ENCODE measurements at places on chromosomes 4 and X. TPM values are rescaled to one million over a fixed set of nuclear protein-coding genes. Genes with fewer than 3 reads are reported as not detected.
A peak's percentile ranks its signal among the peaks of the same experiment; 100 is the strongest.

Gene VCX
- not detected for total RNA-seq

Gene MAGEA6
- not detected for total RNA-seq

Gene RHOXF2B
- total RNA-seq: not detected

Gene AFF2
- total RNA-seq: 1.1 TPM

Gene ITGB1BP2
- total RNA-seq: 9.9 TPM

Gene F8A3
- total RNA-seq: 7.4 TPM

Gene SULT1E1
- not detected for total RNA-seq

DNA sequence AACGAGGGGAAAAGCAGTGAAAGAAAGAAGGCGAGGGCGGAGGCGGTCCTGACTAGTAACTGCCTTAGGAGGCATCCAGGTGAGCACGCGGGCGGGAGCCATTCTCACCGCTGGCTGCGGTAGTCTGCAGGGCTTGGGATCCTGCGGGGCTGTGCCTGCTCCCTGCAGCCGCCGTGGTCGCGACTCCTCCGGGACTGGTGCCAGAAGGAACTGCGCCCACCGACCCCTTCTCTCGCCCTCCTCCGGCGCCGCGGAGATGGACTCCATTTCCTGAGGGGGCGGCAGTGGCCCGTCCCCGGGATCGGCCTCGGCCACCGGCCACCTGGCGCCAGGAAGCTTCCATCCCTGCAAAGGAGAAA lies 543 bp downstream of the NFXL1 start:
- DNase-seq: peak; percentile 69

- DNase-seq: no peak
Observed at GRCh38 chr4:68416591-68416990, 30.7 kb upstream of the TMPRSS11E start.

GRCh38 chrX:10457092-10457491 lies 163.3 kb downstream of the MID1 start:
- DNase-seq: no peak

DNA sequence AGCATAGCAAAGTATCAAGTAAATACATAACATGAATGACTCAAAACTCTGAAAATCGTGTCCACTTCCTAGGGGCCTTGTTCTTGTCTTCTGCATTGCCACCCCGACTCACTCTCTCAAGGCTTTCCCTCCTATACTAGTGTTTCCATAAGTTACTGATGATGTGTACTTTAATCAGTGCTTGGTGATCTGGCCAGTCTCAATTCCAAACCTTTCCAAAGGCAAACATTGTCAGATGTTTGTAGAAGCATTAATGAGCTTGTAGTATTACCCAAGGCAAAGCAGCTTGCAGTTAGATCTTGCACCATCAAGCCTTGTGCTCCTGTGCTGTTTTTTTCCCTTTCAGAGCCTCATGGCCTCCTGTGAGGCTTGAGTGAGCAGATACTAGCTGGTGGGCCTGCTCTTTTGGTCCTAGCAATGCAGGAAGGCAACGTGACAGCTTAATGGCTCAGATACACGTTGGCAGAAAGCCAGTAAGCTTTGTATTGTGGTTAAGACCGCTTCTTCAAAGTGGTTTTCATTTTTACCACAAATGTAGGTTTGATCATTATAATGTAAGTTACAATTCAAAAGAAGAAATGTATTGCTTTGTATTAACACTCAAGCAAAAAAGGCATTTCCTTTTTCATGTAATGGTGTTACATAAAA lies 51.8 kb downstream of the RBPJ start:
- DNase-seq: no peak

- no peak for DNase-seq
Observed at GRCh38 chr4:58749206-58749605, 1639.0 kb upstream of the IGFBP7 start.

GRCh38 chrX:41923978-41924683 lies 777 bp upstream of the CASK start:
- no peak for DNase-seq

DNA sequence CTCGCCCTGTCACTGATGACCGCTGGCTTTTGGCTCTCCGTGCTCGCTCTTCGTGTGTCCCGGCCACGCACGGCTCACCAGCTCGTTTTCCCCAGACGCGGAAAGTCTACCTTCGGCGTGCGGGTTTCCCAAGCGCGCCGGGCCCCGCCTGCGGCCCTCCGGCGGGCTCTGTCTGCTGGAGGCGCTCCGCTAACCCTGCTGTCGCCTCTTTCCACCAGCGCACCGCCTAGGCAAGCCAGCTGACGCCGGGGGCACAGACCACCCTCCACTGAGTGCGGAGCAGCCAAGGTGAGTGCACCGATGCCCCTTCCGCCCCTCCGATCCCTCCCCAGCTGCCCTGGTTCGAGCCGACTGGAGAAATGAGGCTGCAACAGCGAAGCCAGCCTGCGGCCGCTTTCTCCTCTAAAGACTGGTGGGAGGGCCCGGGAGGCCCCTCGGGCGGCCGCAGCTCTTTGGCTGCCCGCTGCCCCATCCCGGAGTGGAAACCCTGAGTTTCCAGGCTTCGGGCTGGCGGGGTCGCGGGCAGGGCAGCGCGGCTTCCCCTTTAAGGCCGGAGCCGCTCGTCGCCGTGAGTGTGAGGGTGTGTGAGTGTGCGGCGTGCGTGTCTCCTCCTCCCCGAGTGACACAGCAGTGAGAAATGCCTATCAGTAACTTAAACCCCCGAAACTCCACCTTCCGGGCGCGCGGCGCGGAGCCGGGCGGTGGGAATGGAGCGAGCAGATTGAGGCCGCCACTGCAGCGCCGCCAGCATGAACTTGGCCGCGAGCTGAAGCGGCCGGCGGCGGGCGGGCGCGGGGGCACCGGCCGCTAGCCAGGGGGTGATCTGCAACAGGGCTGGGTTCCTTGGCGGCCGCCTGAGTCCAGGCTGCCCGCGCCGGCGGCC lies at the start of gene MAMLD1:
Gene MAMLD1, plus strand, starts transcription at position 719 of the 883 bp plus-strand sequence. CDS start 82,200 bp downstream, outside the sequence.
- DNase-seq: peak; percentile 86

DNA sequence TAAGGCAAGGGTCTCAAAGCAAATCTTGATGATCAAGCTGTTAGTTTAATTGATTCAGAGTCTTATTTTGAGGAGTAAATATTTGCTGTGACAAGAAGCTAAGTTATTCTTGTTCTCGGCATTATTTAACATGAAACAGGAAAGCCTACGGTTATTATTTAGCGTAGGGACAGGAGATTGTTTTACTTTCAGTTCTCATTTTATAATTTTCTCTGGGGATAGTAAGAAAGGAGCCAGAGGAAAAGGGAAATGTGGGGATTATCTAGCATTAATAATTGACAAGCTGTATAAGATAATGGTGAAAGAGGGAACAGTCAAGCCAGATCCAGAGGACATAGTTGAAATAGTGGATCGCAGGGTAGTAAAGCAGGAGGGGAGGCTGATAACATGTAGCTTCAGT lies 39.7 kb upstream of the PARM1 start:
- DNase-seq: no peak

GRCh38 chr4:82797405-82798111 lies 1.0 kb downstream of the SCD5 start:
- peak; percentile 75 for DNase-seq

- no peak for DNase-seq
Observed at GRCh38 chr4:7769396-7770223, 170.1 kb downstream of the AFAP1 start.

DNA sequence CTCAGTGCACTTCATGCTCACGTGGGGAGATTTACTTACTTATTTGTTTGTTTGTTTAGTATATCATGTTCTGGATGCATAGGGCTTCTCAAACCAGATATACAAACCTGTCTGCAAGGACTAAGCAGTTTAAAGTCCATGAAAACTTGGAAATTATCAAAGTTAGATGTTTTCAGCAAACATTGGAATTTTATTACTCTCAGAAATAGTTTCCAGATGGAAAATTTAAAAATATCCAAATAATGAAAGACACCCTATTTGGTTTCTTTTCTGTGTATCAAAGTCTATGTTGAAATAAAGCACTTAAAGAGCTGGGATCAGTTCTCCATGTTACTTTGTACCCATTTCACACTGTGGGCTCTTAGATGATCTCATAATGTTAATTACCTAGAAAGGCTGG lies 312.1 kb downstream of the PPP1R2C start:
- no peak for DNase-seq

DNA sequence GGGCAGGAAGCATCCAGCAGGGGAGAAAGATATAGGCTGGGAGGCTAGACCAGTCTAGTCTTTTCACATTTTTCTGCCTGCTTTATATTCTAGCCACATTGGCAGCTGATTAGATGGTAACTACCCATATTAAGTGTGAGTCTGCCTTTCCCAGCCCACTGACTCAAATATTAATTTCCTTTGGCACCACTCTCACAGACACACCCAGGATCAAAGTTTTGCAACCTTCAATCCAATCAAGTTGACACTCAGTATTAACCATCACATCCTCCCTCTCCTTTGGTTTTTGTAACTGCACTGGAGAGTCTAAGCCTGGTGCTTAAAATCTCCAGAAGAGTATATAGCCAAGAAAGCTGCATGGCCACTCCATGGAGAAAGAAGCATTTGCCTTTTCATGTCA lies 560.4 kb downstream of the GRXCR1 start:
- DNase-seq: no peak

GRCh38 chr4:120304801-120305200 lies 238.2 kb upstream of the MAD2L1 start:
- no peak for DNase-seq

DNA sequence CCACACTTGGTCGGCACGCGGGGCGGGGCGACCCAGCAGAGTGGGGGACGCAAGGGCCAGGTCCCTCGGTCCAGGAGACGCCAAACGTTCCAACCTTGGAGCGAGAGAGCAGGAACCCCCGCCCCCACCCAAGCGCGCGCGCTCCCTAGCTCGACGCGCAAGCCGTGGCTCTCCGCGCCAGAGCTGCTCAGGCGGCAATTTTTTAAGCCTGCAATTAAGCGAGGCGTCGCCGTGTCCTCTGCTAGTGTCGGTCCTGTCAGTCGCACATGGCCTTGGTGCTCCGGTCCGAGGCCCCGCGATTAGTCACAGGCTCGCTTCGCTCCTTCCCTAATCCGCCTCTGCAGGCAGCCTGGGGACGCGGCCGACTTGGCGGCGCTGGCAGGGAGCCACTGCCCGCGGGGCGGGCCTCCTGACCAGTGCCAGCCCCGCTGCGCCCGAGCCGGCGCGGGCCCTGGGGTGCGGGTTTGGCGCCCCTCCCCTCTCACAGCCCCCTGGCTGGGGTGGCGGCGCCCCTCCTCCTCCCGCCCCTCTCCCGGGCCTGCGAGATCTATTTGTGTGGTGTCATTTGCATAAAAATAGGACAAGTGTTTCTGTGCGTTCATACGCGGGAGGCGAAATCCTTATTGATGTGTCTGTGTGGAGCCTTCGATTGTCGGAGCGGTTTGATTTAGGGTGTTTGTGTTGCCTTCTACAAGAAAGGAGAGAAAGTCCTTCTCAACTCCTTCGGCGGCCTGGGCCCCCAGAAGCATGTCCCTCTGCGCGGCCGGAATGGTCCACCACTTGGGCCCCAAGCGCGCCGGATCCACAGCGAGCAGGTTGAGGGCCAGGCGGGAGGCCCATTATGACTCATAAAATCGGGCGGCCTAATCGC lies 9.8 kb upstream of the BCOR start:
- peak; percentile 82 for DNase-seq

GRCh38 chr4:145635630-145636029 lies 16.4 kb downstream of the MMAA start:
- DNase-seq: no peak

GRCh38 chr4:159429693-159430035 lies 326.8 kb downstream of the RAPGEF2 start:
- DNase-seq: no peak

- DNase-seq: no peak
Observed at GRCh38 chr4:159776961-159777360, 674.1 kb downstream of the RAPGEF2 start.

GRCh38 chr4:6042293-6043063 lies 24.2 kb upstream of the C4orf50 start:
- DNase-seq: no peak

DNA sequence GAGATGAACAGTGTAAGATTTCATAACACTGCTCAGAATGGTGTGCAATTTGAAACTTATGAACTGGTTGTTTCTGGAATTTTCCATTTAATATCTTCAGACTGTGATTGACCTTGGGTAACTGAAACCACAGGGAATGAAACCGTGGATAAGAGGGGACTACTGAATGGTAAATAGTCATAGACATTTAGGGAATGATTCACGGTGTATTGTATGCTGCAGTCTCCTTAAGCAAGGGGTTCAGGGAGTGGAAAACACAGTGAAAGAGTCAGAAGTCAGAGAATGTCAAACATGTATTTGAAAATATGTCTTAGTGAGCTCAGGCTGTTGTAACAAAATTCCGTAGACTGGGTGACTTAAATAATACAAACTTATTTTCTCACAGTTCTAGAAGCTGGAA lies 398.2 kb upstream of the DIPK2B start:
- no peak for DNase-seq

GRCh38 chr4:184039963-184040383 lies 134.9 kb downstream of the STOX2 start:
- DNase-seq: no peak

GRCh38 chr4:67292045-67292444 lies 253.3 kb downstream of the CENPC start:
- DNase-seq: no peak

DNA sequence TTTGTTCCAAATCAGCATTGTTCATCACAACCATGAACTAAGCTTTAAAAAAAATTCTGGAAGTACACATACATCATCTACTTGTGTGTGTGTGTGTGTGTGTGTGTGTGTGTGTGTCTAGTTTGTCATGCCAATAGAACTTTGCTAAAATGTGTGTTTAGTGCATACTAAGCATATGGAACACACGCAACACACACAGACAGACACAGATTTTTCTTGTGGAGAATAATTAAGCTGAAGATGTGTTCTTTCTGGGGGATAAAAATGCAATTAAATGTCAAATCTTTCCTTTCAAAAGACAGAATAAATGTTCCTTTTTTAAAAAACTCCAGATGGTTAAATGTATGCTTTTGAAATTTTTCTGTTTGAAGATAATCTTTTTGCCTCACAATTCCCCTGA lies 530.4 kb upstream of the INTU start:
- no peak for DNase-seq

DNA sequence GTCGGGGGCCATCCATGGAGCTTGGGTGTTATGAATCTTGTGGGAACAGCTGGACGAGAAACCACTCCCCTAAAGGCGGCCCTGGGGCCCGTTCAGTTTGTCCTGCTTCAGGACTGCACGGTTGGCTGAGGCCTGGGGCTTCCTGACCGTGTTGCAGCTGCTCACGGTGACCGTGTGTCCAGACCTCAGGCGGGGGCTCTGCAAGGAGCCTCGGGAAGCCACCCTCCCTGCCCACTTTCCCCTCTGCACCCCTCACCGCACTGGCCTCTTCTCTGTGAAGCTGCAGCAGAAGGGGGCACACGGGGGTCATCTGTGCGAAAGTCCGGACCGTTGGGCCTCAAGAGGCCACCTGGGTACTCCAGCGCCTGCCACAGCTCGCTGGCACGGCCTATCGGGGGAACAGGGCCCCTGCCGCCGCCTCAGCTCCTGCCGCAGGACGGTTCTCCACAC lies 29.4 kb downstream of the UVSSA start:
- DNase-seq: peak; percentile 45
